Prostate gland (tissue), 2 donors: ENCODE measurements at places on chromosomes 7 and 10. TPM values are rescaled to one million over a fixed set of nuclear protein-coding genes. Genes with fewer than 3 reads are reported as not detected.
A peak's percentile ranks its signal among the peaks of the same experiment; 100 is the strongest.

The ZNF503 gene
- 33.7 TPM for total RNA-seq

DNA sequence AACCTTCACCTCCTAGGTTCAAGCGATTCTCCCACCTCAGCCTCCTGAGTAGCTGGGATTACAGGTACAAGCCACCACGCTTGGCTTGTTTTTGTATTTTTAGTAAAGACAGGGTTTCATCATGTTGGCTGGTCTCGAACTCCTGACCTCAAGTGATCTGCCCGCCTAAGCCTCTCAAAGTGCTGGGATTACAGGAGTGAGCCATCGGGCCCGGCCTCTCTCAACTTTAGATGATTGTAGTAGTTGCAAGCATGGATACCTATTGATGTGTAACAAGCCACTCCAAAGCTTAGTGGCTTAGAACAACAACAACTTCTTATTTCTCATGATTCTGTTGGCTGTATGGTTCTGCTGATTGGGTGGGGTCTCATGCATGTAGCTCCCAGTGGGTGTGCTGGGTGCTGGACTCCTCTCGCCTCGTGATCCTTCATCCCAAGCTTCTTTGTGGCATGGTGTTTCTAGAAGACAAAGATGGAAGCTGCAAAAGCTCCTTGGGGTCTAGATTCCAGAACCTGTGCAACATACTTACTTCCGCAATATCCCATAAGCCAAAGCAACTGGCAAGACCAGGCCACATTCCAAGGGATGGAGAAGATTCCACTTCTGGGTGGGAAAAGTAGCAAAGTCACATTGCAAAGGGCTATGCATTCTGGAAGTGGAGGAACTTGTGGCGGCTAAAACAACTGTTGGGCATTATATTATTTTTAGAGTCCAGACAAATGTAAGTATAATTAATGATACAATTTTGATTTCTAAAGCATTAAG lies 37.9 kb downstream of the SKIDA1 start:
- H3K4me3 ChIP-seq: no peak overlapping the region
- no peak for DNase-seq
- no peaks in the 10 kb centered on the region for H3K36me3 ChIP-seq
- H3K27me3 ChIP-seq: no peaks in the 10 kb centered on the region
- no peak overlapping the region for H3K27ac ChIP-seq

DNA sequence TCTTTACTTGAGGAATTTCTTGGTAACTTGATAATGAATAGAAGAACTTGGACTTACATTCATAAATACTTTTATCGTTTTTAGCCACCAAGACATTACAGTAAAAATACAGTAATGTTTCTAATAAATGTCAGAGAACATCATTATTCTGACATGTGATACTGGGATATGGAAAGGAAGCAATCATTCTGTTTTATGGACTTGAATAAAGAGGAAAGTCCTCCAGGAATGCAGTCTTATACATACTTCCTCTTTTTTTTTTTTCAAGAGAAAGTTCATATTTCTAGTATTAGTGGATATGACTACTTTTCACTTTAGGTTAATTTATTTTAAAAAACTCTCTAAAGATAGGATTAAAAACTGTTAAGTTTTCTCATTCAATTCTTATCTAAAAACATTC lies 220.0 kb upstream of the SEMA3C start:
- no peaks in the 10 kb centered on the region for H3K36me3 ChIP-seq
- H3K27ac ChIP-seq: no peak overlapping the region
- H3K4me3 ChIP-seq: no peak overlapping the region
- H3K27me3 ChIP-seq: no peaks in the 10 kb centered on the region

DNA sequence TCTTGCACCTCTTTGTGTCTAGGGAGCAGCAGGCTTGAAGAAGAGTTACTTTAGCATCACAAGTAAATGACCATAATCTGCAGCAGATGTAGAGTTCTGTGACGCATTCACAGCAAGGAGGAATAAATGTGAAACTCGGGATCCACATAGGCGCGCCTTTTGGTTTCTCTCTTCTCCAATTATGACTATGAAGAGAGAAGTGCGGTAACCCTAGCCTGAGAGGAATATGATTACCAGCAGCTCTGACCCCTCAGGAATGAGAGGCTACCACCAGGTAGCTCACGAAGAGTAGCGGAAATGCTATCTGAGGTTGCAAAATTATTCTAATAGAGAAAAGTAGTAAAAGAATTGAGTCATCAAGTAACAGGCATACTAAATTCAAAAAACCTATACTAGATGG lies 25.2 kb upstream of the DMTF1 start:
- no peak overlapping the region for H3K4me3 ChIP-seq
- H3K27ac ChIP-seq: no peak overlapping the region
- no peaks in the 10 kb centered on the region for H3K36me3 ChIP-seq
- H3K27me3 ChIP-seq: no peaks in the 10 kb centered on the region
- DNase-seq: no peak
- H3K4me1 ChIP-seq: no peaks in the 10 kb centered on the region

- H3K36me3 ChIP-seq: no peaks in the 10 kb centered on the region
- DNase-seq: no peak
- no peaks in the 10 kb centered on the region for H3K4me1 ChIP-seq
- no peak overlapping the region for H3K27ac ChIP-seq
- no peak overlapping the region for H3K4me3 ChIP-seq
- H3K27me3 ChIP-seq: no peaks in the 10 kb centered on the region
These were observed 72.8 kb downstream of the TSPAN12 start for GRCh38 chr7:120785095-120785494.

DNA sequence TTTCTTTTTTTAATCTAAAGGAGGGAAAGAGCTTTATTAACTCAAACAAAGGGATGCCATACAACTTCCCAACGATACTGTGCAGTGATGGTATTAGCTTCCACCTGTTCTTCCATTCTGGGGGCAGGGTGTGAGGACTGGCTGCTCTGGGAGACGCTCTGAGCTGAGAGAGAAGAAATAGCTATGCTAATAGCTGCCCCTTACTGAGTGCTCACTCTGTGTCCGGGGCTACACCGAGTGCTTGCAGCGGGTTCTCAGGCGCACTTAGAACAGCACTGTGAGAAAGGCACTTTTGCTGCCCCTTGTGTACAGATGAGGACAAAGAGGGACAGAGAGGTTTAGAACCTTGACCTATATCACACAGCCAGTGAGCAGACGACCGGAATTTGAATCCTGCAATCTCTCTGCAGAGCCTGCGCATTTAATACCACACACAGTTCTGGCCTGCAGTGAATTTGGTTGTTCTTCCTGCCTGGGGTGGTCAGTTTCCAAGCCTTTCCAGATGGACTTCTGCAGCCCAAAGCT lies 142.2 kb downstream of the PLPP4 start:
- no peak for DNase-seq
- no peak overlapping the region for H3K27ac ChIP-seq
- H3K4me3 ChIP-seq: no peak overlapping the region
- no peaks in the 10 kb centered on the region for H3K27me3 ChIP-seq

DNA sequence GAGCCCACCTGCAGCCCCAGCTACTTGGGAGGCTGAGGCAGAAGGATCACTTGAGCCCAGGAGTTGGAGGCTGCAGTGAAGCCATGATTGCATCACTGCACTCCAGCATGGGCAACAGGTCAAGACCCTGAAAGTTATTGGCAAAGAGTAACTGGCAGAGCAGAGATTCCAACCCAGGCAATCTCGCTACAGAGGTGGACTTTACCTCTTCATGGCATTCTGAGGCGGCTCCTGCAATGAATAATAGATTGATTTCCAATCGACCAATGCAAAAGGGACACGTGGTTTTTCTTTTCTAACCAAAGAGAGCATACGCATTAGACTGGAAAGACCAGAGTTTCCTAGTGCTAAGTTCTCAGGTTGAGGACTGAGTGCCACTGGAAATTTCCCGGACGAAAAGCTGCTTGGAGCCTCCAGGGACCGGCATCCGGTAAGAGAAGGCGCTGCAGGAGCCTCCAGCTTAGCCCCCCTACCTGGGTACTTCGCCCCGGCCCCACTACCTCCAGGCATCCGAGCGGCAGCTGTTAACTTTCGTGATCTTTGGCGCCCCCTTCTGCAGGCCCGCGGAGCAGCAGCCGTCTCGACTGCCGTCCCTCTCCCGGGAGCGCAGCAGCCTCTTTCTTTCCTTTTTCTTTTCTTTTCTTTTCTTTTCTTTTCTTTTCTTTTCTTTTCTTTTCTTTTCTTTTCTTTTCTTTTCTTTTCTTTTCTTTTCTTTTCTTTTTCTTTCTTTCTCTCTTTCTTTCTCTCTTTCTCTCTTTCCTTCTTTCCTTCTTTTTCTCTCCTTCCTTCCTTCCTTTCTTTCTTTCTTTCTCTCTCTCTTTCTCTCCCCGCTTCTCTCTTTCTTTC lies 4.1 kb downstream of the MBLAC1 start:
- no peaks in the 10 kb centered on the region for H3K27me3 ChIP-seq
- peak overlapping the region; percentile 10 for H3K4me3 ChIP-seq
- H3K4me1 ChIP-seq: no peaks in the 10 kb centered on the region
- H3K36me3 ChIP-seq: no peaks in the 10 kb centered on the region

- H3K4me1 ChIP-seq: no peaks in the 10 kb centered on the region
- DNase-seq: no peak
- no peak overlapping the region for H3K4me3 ChIP-seq
- no peaks in the 10 kb centered on the region for H3K27me3 ChIP-seq
- no peak overlapping the region for H3K27ac ChIP-seq
These were observed 10.7 kb upstream of the COBL start for GRCh38 chr7:51327287-51327717.

DNA sequence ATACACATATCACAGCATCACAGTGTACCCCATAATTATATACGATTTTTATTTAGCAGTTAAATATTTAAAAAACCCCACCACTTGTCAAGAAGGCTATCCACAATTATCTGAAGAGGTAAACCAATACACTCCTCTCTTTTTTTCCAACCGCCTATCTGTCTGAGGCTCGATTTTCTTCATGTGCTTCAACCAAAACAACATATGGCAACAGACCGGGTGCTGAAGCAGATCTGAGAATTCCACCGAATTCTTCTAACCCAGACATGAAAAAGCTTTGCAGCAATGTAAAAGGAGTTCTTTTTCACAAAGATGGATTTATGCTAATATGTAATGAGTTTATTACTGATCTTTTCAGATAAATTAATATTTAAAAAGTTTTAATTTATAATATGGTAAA lies 132.4 kb upstream of the RHEB start:
- H3K4me3 ChIP-seq: no peak overlapping the region
- no peaks in the 10 kb centered on the region for H3K27me3 ChIP-seq
- no peaks in the 10 kb centered on the region for H3K36me3 ChIP-seq
- DNase-seq: no peak
- H3K4me1 ChIP-seq: no peaks in the 10 kb centered on the region

DNA sequence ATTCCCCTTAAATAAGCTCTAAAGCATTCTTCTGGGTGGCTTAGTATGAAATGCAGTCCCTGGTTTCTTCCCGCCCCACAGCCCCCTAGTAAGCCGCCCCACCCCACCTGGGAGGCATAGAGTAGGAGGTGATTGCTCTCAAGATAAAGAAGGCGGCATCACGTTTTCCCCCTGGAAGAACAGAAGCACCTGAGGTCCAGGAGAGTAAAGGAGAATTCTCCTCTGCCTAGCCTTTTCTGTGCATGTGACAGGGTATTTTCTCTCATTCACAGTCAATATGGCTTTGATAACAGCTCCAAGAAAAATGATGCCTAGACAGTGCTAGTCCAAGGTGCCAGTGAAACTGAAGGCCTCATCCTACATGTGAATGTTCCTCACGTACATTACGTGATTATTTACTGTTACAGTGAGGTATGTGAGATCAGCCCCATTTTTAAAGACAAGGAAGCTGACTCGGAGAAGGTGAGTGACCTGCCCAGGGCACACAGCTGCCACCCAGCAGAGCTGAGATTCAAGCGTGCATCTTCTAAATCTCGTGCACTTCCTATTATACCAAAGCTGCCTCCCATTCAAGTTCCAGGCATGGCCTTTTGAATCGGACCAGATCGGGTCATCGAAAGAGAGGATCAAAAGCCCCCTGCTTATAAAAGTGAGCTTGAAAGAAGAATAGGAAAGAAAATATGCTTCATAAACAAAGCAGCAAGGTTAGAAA lies 59.4 kb downstream of the FAM171A1 start:
- no peaks in the 10 kb centered on the region for H3K36me3 ChIP-seq
- peaks cover 4% of the 10 kb centered on the region for H3K4me1 ChIP-seq
- H3K4me3 ChIP-seq: no peak overlapping the region
- no peak overlapping the region for H3K27ac ChIP-seq
- H3K27me3 ChIP-seq: no peaks in the 10 kb centered on the region
- DNase-seq: no peak
